ENCODE measurements at places on chromosomes 16 and 17.
A peak's percentile ranks its signal among the peaks of the same experiment; 100 is the strongest.

- DNase-seq = no peak
These were observed 152.6 kb upstream of the CACNG5 start for GRCh38 chr17:66682283-66682682.

DNA sequence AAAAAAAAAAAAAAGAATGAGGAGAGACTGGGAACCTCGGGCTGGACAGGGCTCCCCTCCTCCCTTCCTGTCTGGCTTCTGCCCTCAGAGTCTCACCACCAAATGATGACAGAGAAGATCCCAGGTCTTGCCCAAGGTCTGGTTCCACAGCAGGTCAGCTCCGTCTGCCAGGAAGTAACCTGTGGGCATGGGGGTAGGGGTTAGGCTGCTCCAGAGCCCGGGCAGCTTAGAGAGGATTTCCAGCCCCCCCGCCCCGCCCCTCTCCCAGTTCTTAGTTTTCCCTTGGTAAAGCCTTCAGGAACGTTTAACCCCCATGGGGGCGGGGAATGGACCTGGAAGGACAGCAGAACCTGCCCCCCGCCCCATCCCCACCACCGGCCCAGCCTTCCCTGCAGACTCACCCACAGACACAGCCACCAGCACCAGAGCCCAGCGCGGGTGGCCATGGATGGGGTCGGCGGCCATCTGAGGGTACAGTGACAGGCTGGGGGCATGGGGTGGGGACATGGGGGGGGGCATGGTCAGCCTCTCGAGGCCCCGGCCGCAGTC is 700 bp downstream of the TLCD2 start:
- no peak for DNase-seq

GRCh38 chr16:71373073-71373472 is 14.6 kb downstream of the CALB2 start:
- DNase-seq = no peak

- no peak for DNase-seq
These were observed 25.0 kb downstream of the WNT9B start for GRCh38 chr17:46876353-46876887.

GRCh38 chr16:89037261-89038152 is 56.1 kb upstream of the ACSF3 start:
- peak; percentile 11 for DNase-seq

DNA sequence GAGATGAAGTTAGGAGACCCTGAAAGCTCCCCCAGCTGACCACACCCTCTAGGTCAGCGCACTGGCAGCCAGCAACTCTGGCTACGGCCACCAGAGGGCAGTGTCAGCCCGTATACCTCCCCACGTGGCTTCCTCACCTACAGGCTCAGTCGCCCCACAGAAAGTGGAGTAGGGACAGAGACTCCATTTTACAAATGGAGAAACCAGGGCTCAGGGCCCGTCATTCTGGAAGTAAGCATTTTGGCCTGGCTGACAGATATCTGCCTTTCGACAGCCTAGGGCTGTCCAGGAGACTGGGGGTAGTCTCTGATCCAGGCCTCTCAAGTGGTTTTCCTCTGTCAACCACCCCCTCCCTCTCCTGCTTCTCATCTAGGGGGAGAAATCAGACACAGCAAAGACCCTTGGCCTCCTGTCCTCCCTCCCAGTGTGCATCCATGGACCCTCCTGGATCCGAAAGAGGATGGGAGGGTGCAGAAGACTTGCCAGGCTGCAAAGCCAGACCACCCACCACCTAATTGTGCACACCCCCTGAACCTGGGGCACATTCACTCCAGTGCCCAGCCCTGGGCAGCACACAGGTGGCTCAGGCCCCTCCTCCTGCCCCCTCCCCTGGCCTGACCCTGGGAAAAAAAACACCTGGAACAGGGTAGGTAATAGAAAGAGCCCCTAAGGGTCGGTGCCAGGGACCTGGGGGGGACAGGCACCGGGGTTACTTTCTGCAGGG is 3.8 kb upstream of the HAP1 start:
- DNase-seq = peak; percentile 80
